ENCODE measurements at places on chromosomes 6 and 20.

- no peak for DNase-seq
Observed at GRCh38 chr20:1876975-1877608, 18.1 kb upstream of the SIRPA start.

DNA sequence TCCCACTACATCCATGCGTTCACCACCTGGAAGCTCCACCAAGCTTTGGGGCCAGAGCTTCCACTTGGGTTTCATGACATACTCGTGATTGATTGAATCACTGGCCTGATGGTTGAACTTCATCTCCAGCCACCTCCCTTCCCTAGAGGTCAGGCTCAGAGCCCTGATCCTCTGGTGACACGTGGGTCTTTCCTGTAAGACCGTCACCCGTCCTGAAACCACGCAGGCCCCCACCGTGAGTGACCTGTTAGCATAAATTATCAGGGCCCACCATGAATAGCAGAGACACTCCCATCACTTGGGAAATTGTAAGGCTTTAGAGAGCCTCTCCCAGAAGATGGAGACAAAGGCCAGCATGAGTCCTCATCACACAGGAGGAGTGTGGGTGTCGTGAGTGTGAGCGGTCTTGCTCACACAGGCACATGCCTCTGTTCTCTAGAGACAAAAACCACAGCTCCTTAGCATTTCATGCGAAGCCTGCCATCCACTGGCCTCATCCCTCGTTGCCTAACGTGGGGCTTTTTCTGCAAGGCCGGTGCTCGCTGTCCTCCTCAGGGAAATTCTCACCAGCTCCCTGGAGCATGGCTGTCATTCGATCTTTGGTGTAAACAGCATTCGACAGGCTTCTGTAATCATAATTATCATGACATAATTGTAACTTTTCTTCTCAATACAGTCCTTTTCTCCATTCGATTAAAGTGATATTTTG, 65.1 kb upstream of the DUSP22 start:
- no peak for DNase-seq

GRCh38 chr6:149170564-149171452, 146.7 kb upstream of the TAB2 start:
- DNase-seq: no peak

DNA sequence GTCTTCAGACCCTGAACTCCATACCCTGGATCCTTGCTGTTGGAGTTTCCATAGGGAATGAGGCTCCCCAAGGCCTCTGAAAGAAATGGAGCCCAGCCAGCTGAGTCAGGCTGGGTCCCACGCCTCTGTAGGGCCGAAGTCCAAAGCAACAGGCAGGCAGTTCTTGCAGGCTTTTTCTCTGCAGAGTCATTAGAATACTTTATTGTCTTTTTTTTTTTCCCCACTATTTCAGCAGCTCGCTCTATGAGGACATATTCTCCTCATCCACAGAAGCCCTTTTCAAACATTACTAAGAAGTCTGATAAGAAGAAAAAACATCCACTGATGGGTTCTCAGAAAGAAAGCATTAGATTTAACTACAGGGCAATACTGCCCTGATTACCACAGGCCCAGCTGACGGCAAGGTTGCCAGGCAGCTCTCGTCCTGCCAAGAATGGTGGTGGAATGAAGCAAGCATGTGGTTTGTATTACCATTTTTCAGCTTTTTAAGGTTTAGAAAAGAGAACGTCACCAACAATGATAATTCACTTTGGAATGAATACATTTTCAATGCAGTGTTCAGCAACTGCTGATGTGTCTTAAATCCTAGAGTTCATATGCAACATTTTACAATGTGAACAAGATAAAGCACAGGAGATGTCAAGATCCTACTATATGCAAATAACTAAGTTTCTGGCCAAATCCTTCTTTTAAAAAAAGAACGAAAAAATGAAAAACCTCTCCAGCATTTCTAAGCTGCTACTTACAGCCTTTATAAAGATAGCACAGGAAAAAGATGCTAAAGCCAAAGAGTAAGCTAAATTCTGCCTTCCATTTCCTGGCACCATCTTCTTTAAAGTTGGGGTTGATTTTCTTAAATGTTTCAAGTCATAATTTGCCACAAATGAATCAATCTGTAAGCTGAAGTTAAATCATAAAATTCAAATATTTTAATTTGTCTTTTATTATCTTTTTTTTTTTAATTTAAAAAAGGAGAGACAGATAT, 223.6 kb upstream of the CITED2 start:
- DNase-seq: no peak

- DNase-seq: peak; percentile 16
Observed at GRCh38 chr6:79048611-79049010, 29.4 kb downstream of the PHIP start.

DNA sequence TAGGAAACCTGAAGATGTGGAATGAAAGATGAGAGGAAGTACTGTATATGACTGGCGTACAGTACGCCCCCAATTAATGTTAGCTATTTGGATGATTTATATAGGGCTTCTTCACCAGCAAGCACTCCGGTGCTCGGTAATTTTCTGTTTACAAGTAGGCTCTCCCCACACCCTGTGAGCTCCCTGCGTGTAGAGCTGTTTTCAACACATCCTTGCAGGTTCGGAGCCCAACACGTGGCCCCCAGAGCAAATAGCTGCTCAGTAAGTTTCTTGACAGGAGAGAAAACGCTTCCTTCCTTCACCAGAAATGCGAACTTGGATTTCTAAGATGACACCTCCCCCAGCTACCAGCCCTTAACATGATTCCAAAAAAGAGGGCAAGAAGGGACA, 1.2 kb upstream of the RAB22A start:
- peak; percentile 39 for DNase-seq

DNA sequence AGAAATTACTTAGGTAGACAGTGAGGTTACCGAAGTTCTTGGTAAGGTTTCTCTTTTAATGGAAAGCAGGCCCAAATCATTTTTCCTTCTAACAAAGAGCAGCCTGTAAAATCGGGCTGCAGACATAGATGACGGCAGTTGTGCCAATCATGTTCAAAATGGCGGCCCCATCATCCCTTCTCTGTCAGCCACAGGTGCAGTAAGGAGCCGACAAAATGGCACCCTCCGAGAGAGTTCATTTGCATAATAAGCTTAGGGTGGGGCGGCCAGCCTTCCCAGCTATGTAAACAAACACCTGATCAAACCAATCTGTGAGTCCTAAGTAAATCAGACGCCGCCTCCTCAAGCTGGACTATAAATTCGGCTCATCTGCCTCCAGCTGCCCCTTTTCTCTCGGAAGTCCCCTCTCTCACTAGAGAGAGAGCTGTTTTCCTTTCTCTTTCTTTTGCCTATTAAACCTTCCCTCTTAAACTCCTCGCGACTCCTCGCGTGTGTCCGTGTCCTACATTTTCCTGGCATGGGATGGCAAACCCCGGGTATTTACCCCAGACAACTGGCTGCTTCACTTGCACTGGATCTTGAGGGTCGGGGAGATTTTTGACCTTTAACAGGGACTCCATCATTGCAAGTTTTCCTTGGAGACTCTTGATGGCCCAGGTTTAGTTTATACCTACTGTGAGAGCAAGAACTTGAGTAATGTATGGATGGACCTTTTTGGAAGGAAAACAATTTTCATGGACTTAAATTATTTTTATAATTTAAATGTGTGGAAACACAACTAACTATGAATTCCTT, 8.9 kb upstream of the DDR1 start:
- no peak for DNase-seq

GRCh38 chr20:35447082-35447789, 8.2 kb upstream of the CEP250 start:
- DNase-seq: peak; percentile 88

DNA sequence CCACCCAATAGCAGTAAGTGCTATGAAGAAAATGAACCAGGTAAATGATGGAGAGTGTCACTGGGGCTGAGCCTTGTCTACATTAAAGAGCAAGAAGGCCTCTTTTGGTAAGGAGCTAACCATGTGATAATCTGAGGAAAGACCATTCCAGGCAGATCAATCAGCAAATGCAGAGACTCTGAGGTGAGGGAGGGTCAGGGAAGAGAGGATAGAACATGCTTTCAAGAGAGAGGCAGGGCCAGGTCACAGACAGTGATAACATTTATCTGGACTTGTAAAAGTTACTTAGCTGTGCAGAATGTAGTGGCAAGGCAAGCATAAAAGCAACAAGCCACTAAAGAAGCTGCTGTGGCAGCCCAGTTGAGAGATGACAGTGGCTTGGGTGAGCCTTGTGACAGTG, 197.3 kb downstream of the TASP1 start:
- no peak for DNase-seq

DNA sequence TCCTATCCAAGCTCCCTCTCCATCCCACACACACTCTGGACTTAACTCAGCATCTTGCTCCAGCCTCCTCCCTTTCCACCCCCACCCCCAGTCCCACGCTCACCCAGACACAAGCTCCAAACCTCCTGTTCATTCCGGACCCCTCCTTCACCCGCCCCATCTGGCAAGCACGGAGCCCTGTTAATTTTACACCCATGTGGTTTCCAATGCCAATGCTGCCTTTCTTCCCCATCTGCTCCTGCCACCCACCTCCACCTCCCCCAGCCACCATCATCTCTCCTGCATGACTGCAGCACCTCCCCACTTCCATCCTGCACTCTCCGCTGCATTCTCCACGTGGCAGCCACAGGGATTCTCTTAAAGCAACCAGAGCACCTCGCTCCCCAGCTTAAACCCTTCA, 9.9 kb upstream of the CDK5RAP1 start:
- DNase-seq: no peak
